ENCODE measurements at places on chromosomes 12 and 14.

GRCh38 chr12:82040987-82041743 lies 282.0 kb upstream of the PPFIA2 start:
- DNase-seq: no peak

- no peak for DNase-seq
Observed at GRCh38 chr12:108613548-108613947, 15.7 kb upstream of the TMEM119 start.

DNA sequence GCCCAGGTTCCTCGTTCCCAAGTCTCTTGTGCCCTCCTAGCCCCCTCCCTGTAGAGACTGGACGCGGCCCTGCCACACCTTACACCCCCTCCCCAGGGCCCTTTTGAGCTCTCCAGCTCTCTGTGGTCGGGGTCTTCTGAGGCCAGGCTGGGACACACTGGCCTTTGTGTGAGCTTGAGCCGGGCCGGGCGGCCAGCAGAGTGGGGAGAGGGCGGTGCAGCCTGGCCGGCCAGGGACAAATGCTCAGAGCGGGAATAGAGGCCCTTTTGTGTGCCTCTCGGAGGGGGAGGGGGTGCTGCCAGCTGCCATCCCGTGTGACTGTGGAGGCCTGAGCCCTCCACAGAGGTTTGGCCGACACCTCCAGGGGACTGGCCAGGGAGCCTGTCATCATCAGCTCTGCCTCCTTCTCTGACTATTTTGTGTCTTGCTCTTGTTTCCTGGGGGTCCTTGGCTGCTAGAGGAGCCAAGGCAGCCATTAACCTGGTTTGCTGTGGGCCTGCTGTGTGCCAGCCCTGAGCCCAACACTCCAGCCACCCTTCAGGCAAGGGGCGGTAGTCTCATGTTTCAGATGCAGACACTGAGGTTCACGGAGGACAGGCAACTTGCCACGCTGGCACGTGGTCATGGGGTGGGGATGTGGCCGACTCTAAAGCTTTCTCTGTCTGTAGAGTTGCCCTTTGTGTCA lies 13.6 kb downstream of the FAM222A start:
- no peak for DNase-seq

DNA sequence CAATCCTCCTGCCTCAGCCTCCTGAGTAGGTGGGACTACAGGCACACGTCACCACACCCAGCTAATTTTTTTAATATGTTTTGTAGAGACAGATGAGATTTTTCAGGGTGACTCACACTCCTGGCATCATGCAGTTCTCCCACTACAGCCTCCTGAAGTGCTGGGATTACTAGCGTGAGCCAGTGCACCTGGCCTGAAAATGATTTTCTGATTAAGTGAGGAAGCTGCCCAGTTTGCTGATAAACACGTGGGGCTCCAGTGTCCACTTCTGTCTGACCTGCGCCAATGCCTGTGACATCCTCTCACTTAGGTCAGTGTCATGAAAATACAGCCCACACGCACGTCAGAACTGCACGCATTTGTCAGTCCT lies 37.0 kb upstream of the SFSWAP start:
- no peak for DNase-seq

DNA sequence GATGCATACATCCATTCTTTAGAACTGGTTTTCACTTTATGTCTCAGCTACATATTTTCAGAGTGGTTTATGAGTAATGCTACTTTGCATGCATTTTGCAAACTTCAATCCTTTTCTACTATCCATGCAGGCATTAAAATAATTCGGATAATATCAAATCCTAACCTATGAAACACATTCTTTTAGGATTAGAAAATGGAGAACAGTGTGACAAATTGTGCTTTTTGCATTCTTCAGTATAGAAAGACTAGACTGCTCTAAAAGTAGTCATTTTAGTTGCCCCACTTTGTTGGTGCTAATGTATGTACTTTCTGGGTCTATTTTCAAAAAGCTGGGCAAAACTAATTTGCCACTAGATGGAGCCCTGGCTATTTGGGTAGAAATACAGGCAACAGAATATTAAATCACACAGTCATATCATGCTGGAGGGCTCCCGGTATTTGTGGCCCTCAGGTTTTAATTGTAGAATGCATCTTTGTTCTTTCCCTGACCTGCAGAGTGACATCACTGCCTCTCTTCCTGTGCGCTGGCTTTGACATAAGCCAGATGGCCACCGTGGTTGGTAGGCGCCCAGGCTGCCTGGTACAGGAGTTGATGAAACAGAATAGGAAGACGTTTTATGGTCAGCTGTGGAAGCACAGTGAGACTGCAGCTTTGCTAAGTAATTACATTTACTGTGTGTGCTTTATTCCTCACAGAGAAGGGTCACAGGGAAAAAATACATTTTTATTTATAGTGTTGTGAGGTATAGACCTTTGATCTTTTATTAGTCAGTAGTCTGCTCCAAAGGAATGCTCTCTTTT lies 28.1 kb downstream of the MSRB3 start:
- no peak for DNase-seq
